Stimulated activated naive CD8-positive, alpha-beta T cell treated with anti-CD3 and anti-CD28 coated beads, Interleukin-15, Interleukin-2, amounts not matched to agents 100 U/mL and 50 U/mL, for 24 hours (primary cell): ENCODE measurements at places on chromosomes 4 and X.

GRCh38 chr4:187085339-187085738, 361.7 kb upstream of the FAT1 start:
- DNase-seq: no peak

GRCh38 chr4:22473268-22473667, 42.6 kb downstream of the ADGRA3 start:
- DNase-seq: no peak

GRCh38 chrX:47316276-47317025, 53.9 kb upstream of the ZNF157 start:
- DNase-seq: no peak

DNA sequence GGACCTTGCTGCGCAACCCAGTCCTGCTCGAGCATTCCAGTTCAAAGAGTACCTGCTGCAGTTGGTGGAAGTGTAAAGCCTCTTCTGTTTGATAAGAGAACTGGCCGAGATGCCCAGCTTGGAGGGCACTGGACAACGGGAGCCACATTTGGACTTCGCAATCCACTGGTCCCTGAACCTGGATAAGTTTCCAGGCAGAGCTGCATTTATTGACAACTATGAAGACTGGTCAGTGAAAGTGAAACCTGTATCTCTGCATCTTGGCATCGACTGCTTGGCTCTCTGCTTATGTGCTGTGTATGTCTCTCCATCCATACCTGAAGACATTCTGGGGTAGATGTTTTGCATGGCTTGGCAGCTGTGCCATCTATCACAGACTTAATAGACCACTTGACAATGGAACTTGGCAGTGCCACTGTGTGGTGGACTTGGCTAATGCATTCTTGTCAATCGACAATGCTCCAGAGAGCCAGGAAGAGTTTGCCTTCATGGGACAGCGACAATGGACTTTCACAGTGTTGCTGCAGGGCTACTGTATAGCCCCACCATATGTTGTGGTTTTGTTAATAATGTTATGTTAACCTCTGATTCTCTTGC, 43.5 kb upstream of the ZBTB33 start:
- DNase-seq: no peak

DNA sequence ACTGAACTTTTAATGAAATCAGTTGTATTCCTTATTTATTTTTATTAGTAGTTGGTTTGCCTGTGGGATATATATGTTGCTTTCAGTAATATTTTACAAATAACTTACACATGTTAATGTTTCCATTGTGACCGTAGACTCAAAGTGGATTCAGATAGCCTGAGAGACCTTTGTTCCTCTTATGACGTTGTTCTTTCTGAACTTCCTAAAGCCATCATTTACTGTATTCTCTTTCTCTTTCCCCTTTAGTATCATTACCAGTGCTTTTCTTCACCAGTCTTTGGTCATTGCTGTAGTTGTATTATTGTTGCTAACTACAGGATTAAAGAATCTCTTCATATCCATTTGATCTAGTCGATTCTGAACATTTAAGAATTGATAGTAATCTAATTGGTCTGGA, 4.3 kb downstream of the STIM2 start:
- no peak for DNase-seq

DNA sequence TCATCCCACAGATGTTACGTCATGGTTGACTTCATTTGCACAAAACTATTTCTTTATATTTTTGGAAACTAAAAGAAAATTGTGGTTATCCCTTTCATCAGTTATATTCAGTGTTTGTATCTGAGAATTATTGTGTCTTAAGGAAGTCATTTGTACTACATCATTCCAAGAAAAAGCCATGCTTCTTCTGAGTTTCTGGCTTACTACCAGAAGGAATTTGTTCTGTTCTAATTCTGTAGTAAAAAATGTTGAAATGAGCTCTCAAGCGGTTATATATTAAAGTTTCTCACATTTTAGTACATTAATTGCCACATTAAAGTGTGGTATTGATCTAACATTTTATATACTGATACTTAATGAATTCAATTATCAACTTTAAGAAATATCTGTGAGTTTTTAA, 1844.5 kb downstream of the PCDH7 start:
- no peak for DNase-seq

DNA sequence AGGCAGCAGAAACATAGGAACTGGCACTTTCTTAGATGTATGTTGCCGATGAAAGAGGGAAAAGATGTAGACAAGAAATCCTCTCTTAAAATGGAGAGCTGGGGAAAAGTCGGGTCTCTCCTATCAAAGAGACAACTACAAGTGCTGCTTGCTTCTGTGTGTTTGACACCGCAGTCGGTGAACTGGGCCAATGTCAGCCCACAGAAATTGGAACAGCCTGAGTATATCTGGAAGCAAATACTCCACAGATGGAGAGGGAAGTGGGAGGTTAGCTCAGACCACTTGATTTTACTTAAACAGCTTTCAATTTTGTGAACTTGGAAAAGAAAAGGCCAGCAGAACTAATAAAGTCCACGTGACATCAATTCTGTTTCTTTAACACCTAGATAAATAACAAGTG, 230.9 kb upstream of the FAT1 start:
- DNase-seq: no peak

GRCh38 chr4:184280591-184281071, 63.0 kb upstream of the ENPP6 start:
- no peak for DNase-seq

DNA sequence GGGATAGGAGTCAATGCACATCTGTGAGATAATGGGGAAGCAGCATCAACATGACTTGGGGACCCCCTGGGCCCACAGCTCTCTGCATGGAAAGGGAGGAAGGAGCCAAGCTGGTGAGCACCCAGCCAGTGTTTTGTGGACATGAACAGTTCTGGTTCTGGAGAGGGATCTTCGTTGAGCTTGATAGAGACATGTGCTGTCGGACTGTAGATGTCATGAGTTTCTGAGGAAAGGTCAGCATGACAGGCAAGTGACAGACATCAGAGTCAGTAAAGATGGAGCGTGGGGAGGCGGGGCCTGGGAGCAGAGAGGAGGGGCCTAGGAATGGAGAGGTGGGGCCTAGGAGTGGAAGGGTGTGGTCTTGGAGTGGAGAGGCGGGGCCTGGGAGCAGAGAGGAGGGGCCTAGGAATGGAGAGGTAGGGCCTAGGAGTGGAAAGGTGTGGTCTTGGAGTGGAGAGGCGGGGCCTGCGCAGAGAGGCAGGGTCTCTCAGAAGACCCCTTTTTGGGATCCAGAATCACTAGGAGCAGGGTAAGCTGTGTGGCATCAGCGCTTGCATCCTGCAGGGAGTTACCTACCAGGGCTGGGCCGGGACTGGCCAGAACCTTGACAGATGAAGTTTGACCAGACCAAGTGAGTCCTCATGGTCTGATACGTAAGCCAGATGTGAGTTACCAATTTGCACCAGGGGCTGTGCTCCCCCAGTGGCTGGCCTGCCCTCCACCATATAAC, 33.7 kb downstream of the PIGG start:
- no peak for DNase-seq

- DNase-seq: no peak
Measured at GRCh38 chr4:14943749-14944148, 58.5 kb upstream of the CPEB2 start.

GRCh38 chr4:37795581-37796195, 30.8 kb upstream of the PGM2 start:
- DNase-seq: no peak

- DNase-seq: no peak
Measured at GRCh38 chr4:16995451-16995850, 97.0 kb upstream of the LDB2 start.

GRCh38 chr4:5746829-5747737, 36.1 kb downstream of the EVC start:
- no peak for DNase-seq

DNA sequence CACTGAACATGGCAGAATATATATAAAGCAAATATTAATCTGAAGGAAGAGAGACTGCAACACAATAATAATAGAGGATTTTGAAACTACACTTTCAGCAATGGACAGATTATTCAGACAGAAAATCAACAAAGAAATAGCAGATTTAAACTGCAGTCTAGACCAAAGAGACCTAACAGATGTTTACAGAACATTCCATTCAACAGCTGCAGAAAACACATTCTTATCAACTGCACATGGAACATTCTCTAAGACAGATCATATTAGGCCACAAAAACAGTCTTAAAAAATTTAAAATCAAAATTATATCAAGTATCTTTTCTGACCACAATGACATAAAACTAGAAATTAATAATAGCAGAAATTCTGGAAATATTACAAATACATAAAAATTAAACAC, 27.1 kb downstream of the CENPE start:
- DNase-seq: no peak

DNA sequence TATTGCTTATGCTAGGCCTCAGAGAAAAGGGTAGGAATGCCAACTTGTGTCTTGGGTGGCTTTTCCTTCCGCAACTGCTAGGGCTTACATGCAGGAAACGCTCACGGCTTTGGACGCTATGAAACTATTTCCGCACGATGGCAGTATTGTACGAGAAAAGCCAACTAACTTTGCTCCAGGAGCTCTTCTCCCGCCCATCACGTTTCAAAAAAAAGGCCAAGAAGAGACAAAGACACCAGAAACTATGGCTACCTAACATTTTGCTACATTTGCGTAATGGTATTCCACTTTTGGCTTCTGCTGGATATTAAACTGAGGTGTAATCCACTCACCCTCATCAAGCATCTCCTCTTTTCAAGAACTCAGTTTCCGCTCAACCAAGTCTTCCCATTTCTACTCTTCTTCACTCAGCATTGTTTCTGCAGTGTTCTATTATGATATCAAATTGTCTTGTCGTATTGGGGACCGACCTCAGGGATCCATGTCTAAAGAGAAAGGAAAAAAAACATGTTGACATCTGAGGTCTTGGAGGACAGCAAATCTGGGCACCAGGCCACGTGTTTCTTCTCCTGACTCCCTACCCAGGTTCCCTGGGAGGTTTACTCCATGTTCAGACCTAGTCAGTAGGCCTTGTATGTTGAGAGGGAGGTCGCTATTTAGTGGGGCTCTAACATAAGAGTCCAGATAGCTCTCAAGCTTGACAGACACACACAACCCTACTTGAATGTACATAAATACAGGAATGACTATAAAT, 239.4 kb upstream of the STK26 start:
- DNase-seq: no peak

DNA sequence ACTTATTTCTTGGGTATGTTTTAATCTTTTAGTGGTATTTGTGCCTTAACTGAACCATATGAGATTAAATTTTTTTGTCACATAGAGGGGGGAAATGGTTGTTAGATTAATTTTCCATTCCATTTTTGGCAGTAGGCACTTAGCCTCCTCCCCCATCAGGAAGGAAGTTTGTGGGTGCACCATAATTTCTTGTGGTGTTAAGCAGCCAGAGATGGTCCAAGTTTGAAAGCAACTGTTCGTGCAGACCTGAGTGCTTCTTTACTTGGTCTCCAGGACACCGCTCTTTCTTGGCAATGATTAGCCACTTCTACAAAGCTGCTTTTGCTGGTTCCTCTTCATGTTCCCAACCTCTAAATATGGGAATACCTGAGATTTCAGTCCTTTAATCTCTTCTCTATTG, 92.7 kb upstream of the RPL34 start:
- no peak for DNase-seq

GRCh38 chr4:185846505-185847150, 34.6 kb upstream of the SORBS2 start:
- no peak for DNase-seq

- peak; percentile 29 for DNase-seq
Measured at GRCh38 chrX:66030505-66031317, 9.2 kb downstream of the VSIG4 start.

- no peak for DNase-seq
Measured at GRCh38 chr4:39004758-39005157, 27.5 kb downstream of the TMEM156 start.

DNA sequence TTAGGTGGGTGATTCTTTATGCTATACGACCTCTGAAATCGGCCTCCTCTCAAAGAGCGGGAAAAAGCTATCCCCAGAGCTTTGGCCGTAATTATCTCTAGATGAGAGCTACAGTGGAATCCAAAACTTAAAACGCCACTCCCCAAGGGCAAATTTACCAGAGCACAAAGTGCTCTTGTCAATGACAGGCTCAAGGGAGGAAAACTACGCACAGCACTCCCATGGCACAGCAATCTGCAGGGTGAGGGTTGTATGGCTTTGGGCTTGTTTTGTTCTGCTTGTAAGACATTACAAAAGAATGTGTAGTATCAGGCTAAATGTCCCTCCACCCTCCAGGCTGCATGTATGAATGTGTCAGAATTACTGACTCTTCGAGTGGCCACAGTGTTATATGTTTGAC, 44.0 kb downstream of the ARHGEF6 start:
- no peak for DNase-seq

DNA sequence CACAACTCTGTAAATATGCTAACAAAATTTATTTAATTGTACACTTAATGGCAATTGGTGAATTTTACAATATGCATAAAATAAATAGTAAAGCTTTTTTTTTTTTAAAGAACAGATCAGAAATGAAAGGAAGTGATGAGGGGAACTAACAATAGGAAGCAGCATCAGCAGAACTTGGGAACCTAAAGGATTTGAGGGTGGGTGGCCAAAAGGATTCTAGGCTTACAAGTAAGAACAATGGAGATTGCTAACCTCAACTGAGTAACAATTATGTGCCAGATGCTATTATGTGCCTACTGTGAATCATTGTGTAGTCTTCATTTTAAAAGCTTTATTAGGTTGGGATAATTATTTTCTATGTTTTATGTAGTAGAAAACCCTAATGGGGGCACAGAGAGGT, 185.2 kb downstream of the LDB2 start:
- no peak for DNase-seq

DNA sequence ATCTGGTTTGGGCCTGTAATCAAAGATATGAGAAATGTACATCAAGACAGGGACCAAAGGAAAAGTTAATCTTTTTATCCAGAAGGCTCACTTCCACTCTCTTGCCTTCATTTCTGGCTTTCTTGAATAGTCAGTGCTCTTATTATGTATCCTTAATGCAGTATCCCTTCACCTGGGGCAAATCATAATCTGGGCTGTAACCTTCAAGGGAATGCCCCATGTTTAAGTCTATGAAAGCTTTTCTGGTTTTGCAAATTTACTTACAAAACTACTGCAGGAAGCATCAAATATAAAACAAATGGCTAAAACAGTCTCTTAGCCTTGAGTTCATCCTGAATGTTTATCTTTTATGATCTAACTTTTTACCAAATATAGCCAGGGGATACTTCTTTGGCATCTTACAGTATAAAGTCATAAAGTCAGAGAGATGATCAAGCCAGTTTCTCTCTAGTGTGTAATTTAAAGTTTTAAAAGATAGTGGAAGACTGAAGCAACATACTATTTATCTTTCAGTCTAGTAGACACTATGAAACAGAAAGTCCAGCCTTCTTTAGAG, 1214.8 kb downstream of the STIM2 start:
- no peak for DNase-seq

- DNase-seq: no peak
Measured at GRCh38 chrX:49930039-49930438, 7.6 kb downstream of the CLCN5 start.

- no peak for DNase-seq
Measured at GRCh38 chrX:40109288-40110008, 11.7 kb upstream of the BCOR start.

- no peak for DNase-seq
Measured at GRCh38 chrX:9519546-9520216, 54.8 kb downstream of the TBL1X start.

GRCh38 chrX:22300130-22300529, 27.4 kb downstream of the CBLL2 start:
- DNase-seq: no peak

GRCh38 chr4:132504438-132504837, 644.7 kb upstream of the PCDH10 start:
- no peak for DNase-seq

GRCh38 chrX:38220024-38220414, 652 bp downstream of the SRPX start:
- DNase-seq: peak; percentile 19

- DNase-seq: no peak
Measured at GRCh38 chr4:8319731-8320385, 50.3 kb downstream of the HTRA3 start.
